ENCODE measurements at places on chromosomes 13 and 19. TPM values are rescaled to one million over a fixed set of nuclear protein-coding genes. Genes with fewer than 3 reads are reported as not detected.
A peak's percentile ranks its signal among the peaks of the same experiment; 100 is the strongest.

Gene SYT3
- total RNA-seq, result 0.22 TPM

Gene FPR1
- total RNA-seq, result 4.5 TPM

DNA sequence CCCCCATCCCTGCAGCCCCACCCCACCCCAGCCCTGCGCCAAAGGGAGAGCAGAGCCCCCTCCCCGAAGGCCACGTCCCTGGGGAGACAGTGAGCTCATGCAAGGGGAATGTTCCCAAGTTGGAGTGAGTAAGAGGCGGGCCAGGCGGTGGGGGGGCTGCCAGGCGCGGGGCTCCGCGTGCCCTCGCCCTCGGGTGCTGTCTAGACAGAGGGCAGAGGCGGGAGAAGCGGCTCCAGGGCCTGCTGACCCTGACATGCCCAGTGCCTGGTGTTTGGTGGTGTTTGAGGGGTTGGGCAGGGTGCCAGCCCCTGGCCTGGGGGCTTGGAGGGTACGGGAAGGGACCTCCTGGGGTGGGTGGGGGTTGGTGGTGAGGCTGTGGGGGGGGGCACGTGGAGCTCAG, 1.0 kb downstream of the FSTL3 start:
- H3K27me3 ChIP-seq, result peaks cover 10% of the 10 kb centered on the region
- peaks cover 61% of the 10 kb centered on the region for H3K4me1 ChIP-seq

- H3K27me3 ChIP-seq, result no peaks in the 10 kb centered on the region
- DNase-seq, result no peak
- no peak overlapping the region for H3K27ac ChIP-seq
- H3K4me1 ChIP-seq, result no peaks in the 10 kb centered on the region
- H3K4me3 ChIP-seq, result no peak overlapping the region
- H3K36me3 ChIP-seq, result peaks cover 100% of the 10 kb centered on the region
Observed at GRCh38 chr13:72757792-72758535, 23.7 kb downstream of the DIS3 start.

- DNase-seq, result no peak
- no peak overlapping the region for H3K4me3 ChIP-seq
- H3K36me3 ChIP-seq, result no peaks in the 10 kb centered on the region
- H3K27me3 ChIP-seq, result peaks cover 22% of the 10 kb centered on the region
- no peak overlapping the region for H3K27ac ChIP-seq
Observed at GRCh38 chr19:3151563-3152418, 16.0 kb downstream of the GNA15 start.

GRCh38 chr13:77868717-77869116, 49.9 kb downstream of the EDNRB start:
- no peaks in the 10 kb centered on the region for H3K27me3 ChIP-seq
- DNase-seq, result no peak
- no peak overlapping the region for H3K27ac ChIP-seq
- H3K36me3 ChIP-seq, result no peaks in the 10 kb centered on the region
- H3K4me3 ChIP-seq, result no peak overlapping the region
- H3K4me1 ChIP-seq, result no peaks in the 10 kb centered on the region

DNA sequence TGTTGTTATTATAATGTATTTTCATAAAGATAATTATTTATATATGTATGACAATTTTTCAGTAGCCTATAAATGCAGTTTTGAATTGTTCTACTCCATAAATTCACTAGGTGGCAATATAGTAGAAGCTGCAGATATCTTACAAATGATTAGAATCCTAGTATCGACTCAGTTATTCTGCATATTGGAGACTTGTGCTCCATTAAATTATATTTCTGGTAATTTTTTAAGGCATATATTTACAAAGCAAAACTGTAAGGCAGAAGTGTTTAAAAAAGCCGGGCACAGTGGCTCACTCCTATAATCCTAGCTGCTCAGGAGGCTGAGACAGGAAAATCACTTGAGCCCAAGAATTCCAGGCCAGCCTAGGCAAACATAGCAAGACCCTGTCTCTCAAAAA, 58.7 kb downstream of the DPY19L3 start:
- no peak overlapping the region for H3K27ac ChIP-seq
- H3K4me1 ChIP-seq, result peaks cover 3% of the 10 kb centered on the region
- no peaks in the 10 kb centered on the region for H3K27me3 ChIP-seq
- H3K36me3 ChIP-seq, result peaks cover 5% of the 10 kb centered on the region

GRCh38 chr13:74912898-74913297, 569.1 kb downstream of the TBC1D4 start:
- no peaks in the 10 kb centered on the region for H3K27me3 ChIP-seq
- H3K4me1 ChIP-seq, result no peaks in the 10 kb centered on the region
- no peak overlapping the region for H3K27ac ChIP-seq
- no peak overlapping the region for H3K4me3 ChIP-seq
- H3K36me3 ChIP-seq, result no peaks in the 10 kb centered on the region

GRCh38 chr13:35471706-35472322, 4.7 kb downstream of the MAB21L1 start:
- peaks cover 20% of the 10 kb centered on the region for H3K4me1 ChIP-seq
- DNase-seq, result no peak
- H3K36me3 ChIP-seq, result no peaks in the 10 kb centered on the region
- H3K27me3 ChIP-seq, result no peaks in the 10 kb centered on the region
- peak overlapping the region; percentile 84 for H3K27ac ChIP-seq

DNA sequence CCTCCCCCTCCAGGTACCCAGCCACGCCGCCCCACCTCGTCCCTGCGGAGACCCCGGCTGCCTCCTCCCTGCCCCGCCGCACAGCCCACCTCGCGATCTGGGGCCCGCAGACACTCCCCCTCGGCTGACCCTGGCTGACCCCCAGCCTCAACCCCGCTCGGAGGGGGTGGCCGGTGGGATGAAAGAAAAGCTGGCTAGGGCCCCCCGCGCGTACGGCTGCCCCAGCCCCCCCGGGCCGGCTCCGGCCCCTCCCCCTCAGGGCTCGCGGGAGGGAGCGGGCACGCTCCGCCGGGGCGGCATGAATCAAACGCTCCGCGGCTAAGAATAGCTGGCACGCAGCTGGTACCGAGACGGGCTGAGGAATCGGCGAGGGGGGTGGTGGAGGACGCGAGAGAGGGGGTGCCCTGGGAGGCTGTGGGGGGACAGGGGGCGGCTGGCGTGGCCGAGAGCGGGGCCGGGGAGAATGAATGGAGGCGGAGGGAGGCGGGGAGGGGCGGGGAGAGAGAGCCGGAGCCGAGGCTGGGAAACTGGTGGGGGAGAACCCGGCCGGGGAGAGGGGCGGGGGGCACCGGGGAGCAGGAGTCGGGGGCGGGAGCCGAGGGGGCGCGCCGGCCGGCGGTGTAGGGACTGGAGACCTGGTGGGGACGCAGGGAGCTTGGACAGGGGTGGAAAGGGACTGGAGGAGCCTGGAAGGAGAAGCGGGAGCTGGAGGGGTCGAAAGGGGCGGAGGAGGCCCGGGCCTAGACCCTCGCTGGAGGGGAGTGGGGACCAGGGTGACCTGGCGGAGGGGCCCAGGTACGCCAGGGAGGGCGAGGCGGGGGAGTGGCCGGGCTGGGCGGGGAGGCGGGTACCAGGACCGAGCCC, 1.1 kb downstream of the SHANK1 start:
- no peaks in the 10 kb centered on the region for H3K36me3 ChIP-seq
- peak overlapping the region; percentile 58 for H3K4me3 ChIP-seq
- H3K27ac ChIP-seq, result no peak overlapping the region
- H3K27me3 ChIP-seq, result peaks cover 95% of the 10 kb centered on the region

- H3K27ac ChIP-seq, result no peak overlapping the region
- DNase-seq, result no peak
- no peaks in the 10 kb centered on the region for H3K4me1 ChIP-seq
- peaks cover 17% of the 10 kb centered on the region for H3K36me3 ChIP-seq
- H3K27me3 ChIP-seq, result no peaks in the 10 kb centered on the region
Observed at GRCh38 chr19:16911046-16911445, 22.2 kb downstream of the F2RL3 start.

- H3K36me3 ChIP-seq, result no peaks in the 10 kb centered on the region
- no peaks in the 10 kb centered on the region for H3K27me3 ChIP-seq
- peak overlapping the region; percentile 42 for H3K27ac ChIP-seq
- H3K4me3 ChIP-seq, result no peak overlapping the region
Observed at GRCh38 chr13:76803831-76804230, 82.4 kb downstream of the KCTD12 start.

DNA sequence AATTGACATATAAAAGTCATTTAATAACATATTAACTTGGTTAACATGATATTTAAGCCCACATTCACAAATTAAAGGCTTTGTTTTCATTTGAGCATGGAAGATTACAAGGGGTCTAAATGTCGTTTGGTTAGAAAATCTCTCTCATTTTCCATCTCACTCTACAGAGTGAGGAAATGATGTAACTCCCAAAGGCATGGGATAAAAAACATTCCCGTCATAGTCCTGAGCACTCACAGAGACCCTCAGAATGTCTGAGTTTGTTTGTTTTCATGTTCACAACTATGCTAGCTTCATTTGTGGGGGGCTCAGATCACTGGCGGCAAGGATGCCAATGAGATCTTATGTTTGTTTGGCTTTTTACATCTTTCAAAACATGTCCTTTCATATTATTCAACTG, 307.5 kb downstream of the TBC1D4 start:
- H3K27ac ChIP-seq, result no peak overlapping the region
- H3K4me1 ChIP-seq, result no peaks in the 10 kb centered on the region
- DNase-seq, result no peak
- no peak overlapping the region for H3K4me3 ChIP-seq
- H3K36me3 ChIP-seq, result no peaks in the 10 kb centered on the region

DNA sequence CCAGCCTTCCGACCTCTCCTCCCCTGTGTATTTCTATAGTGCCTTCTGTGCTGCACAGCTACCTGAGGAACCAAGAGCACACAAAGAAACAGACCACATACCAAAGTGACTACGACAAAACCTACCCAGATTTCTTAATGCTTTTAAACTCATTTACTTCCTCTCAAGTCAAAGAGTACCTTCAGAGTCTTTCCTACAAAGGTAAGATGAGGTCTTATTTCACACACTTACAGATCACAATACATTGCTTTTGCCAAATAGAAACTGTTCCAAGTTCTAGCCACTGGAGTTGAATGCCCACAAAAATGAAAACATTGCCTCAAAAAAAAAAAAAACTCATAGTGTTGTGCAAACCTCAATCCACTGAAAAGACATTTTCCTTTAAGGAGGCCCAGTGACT, 36.4 kb downstream of the TEX26 start:
- no peak overlapping the region for H3K27ac ChIP-seq
- H3K36me3 ChIP-seq, result no peaks in the 10 kb centered on the region
- H3K4me1 ChIP-seq, result no peaks in the 10 kb centered on the region
- DNase-seq, result no peak

- peak; percentile 20 for DNase-seq
- H3K4me1 ChIP-seq, result peaks cover 75% of the 10 kb centered on the region
- H3K4me3 ChIP-seq, result peak overlapping the region; percentile 92
- peak overlapping the region; percentile 100 for H3K27ac ChIP-seq
Observed at GRCh38 chr19:58555920-58556621, 1.2 kb upstream of the CHMP2A start.

GRCh38 chr19:8654591-8655339, 24.3 kb downstream of the NFILZ start:
- H3K27me3 ChIP-seq, result peaks cover 65% of the 10 kb centered on the region
- no peak overlapping the region for H3K27ac ChIP-seq
- no peaks in the 10 kb centered on the region for H3K4me1 ChIP-seq
- peak overlapping the region; percentile 39 for H3K4me3 ChIP-seq
- no peaks in the 10 kb centered on the region for H3K36me3 ChIP-seq

- peaks cover 15% of the 10 kb centered on the region for H3K4me1 ChIP-seq
- H3K36me3 ChIP-seq, result no peaks in the 10 kb centered on the region
- H3K27me3 ChIP-seq, result no peaks in the 10 kb centered on the region
- H3K27ac ChIP-seq, result no peak overlapping the region
- no peak overlapping the region for H3K4me3 ChIP-seq
Observed at GRCh38 chr13:42754801-42755510, 26.4 kb upstream of the FAM216B start.

DNA sequence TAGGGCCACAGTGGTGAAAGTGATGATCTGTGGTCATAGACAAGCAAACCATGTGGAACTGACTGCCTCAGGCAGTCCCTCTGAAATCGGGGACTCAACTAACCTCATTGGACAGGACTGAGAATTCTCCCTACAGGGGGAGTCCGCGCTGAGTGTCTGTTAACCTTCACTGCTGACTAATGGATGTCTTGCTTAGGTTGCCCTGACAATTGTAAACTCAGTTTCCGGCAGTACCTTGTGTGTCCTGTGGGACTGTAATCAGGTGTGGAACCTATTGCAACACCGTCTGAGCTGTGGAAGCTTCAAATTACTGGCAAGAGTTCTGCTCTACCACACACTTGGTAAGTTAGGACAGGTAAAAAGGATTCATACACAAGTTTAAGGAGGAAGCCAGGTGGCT, 21.8 kb downstream of the ZNF77 start:
- no peak for DNase-seq
- H3K4me1 ChIP-seq, result peaks cover 9% of the 10 kb centered on the region
- no peak overlapping the region for H3K4me3 ChIP-seq

DNA sequence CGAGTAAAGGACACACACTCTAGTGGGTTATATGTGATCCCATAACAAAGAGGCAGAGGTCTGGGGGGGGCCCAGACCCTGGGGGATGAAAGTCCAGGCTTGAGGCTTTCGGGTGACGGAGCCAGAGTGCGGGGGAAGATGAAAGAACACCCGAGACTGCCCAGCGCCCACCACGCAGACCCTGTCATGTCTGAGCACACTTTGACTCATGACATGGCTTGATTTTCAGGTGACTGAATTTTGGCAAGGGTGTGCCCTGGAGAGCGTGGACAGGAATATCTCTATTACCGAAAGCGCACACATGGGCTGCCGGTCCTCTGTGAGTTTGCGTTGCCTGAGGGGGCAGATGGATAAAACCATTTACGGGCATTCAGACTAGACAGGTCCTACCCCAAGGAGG, 192.0 kb upstream of the SOX1 start:
- H3K4me1 ChIP-seq, result no peaks in the 10 kb centered on the region
- H3K36me3 ChIP-seq, result no peaks in the 10 kb centered on the region
- H3K4me3 ChIP-seq, result no peak overlapping the region
- peaks cover 89% of the 10 kb centered on the region for H3K27me3 ChIP-seq
- no peak overlapping the region for H3K27ac ChIP-seq
- DNase-seq, result no peak

DNA sequence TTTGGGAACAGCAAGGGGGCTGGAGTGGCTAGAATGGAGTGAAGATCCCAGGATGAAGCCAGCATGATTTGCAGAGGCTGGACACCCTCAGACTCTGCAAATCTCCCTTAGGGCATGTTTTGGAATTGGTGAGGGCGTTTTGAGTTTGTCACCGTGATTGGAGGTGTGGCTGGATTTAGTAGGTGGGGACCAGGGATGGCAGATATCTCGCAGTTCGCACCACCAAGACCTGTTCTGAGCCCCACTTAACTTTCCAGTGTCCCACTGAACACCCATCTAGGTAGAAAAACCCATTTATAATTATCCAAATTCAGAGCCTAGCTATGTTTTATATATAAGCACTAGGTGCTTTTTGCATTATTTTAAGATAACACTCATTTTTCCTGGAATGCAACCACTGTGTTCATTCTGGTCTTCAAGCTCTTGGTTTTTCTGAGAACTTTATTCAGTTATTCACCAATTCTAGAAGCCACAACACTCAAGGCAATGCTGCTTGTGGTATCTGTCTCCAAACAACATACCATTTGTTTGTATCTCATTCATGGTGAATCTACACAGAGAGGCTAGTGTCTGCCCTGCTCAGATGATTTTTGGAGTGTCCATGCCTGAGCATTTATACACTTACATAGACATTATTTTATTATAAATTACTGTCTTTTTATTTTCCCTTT, 3.0 kb upstream of the NANOS2 start:
- no peak overlapping the region for H3K27ac ChIP-seq
- no peak for DNase-seq
- H3K36me3 ChIP-seq, result no peaks in the 10 kb centered on the region
- H3K4me1 ChIP-seq, result no peaks in the 10 kb centered on the region

Data from left ventricle myocardium inferior (tissue), 1 donor.